SK-MEL-5 (cell line): ENCODE measurements at places on chromosomes 3 and 15. TPM values are rescaled to one million over a fixed set of nuclear protein-coding genes. Genes with fewer than 3 reads are reported as not detected.

NRROS gene
- 3.2 and 6.2 TPM in 2 replicates for total RNA-seq

ALS2CL gene
- total RNA-seq, result 0.43 and 0.90 TPM in 2 replicates

- no peak for DNase-seq
Observed at GRCh38 chr15:34065261-34065660, 26.3 kb upstream of the AVEN start.

DZIP1L gene
- total RNA-seq, result 24.3 and 27.4 TPM in 2 replicates

PLA2G4B gene
- total RNA-seq, result 0.61 and 3.1 TPM in 2 replicates

CHRNA3 gene
- 0.74 and 2.1 TPM in 2 replicates for total RNA-seq

SHC4 gene
- 20.9 and 21.3 TPM in 2 replicates for total RNA-seq

- DNase-seq, result no peak
Observed at GRCh38 chr3:127688416-127689265, 15.9 kb downstream of the ABTB1 start.

WDR93 gene
- total RNA-seq, result 0.19 TPM in 1 of 2 replicates, not detected in the other

DNA sequence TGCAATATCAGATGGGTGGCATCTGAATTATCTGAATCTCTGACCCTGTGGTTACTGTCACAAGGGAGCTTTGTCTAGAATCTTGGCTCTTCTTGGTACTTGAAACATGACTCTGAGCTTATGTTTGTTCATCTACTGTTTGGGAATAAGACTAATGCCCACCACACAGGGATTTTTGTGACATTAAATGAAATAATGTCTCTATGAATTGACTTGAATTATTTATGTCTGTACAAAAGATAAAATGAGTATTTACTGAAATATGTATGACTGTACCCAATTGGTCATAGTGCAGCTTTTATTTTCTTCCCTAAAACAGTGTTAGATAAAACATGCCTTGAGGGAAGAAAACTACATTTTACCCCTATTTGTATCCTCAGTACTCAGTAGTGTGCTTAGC is 87.9 kb upstream of the ZPLD1 start:
- DNase-seq, result peak; percentile 6

SLC22A14 gene
- total RNA-seq, result not detected in 2 replicates

FSD2 gene
- not detected in 2 replicates for total RNA-seq

- DNase-seq, result no peak
Observed at GRCh38 chr3:39501968-39502837, 34.7 kb downstream of the MOBP start.

GRCh38 chr3:193665370-193665989 is 72.5 kb downstream of the OPA1 start:
- peak; percentile 48 for DNase-seq

DNA sequence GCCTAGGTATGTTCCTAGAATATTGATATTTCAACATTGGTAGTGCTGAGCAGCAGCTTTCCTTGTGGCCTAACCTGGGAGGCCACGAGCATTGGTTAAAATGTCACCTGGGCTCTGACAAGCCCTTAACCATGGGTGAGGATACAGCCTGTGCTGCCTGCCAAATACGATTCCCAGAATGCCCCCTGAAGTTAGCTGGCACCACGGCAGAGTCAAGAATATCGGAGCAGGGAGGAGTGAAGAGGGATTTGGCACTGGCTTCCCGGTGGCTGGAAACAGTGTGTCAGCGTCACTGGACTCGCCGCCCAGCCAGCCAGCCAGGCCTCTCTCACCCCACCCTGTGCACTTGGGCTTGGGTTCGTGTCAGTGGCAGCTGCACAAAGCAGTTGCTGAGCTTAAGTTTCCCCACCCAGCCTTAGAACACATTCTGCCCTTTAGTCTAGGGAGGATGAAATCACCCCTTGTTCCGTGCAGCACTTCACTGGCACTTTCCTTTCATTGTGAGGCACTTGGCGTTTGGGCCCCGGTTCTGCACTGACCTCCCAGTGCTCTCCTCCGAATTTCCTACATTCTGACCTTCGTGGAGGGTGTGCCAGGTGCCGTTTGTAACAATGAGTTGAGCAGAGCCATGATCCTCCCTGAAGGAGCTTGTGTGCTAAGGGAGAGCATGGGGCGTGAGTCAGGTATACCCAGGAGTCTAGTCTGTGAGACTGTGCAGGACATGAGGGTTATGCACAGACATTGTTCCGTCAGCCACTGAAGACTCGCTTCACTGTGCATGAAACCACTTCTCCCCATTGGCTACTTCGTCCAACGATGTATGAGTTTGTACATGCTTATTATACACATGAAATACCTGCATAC is 152.8 kb upstream of the BHLHE40 start:
- DNase-seq, result no peak

DNA sequence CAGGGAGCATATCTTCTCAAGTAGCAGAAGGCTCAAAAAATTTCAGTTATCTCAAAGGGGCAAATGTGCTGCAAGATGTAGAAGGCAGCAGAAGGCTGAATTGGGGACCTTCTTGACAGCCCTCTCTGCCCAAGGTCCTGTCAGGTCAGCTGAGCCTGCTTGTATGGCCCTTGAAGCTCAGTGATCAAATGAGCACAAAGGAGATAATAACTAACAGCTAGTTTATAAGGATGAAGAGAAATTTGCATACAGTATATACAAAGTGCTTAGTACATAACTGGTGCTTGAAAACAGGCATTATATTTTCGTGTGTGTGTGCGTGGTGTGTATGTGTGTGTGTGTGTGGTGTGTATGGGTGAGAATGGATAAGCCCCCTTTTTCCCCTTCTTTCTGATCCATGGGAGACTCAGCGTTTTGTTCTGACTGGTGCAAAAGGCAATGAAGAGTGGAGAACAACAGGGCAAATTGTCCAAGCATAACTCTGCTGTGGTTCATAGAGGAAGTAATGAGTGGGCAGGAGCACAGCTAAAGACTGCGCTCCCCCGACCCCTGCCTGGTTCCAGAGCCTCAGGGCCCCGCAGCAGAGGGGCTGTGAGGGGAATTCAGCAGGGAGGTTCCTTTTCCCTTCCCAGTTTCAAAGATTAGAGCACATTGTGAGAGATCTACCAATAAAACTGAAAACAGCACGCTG is 356.8 kb upstream of the NR2F2 start:
- DNase-seq, result no peak

ROBO1 gene
- total RNA-seq, result 50.9 and 51.2 TPM in 2 replicates

GRCh38 chr3:181313335-181313734 is 323.8 kb upstream of the DNAJC19 start:
- no peak for DNase-seq

- DNase-seq, result no peak
Observed at GRCh38 chr3:162978136-162978535, 1481.5 kb downstream of the OTOL1 start.
